ENCODE measurements at places on chromosomes 3 and 15.

DNA sequence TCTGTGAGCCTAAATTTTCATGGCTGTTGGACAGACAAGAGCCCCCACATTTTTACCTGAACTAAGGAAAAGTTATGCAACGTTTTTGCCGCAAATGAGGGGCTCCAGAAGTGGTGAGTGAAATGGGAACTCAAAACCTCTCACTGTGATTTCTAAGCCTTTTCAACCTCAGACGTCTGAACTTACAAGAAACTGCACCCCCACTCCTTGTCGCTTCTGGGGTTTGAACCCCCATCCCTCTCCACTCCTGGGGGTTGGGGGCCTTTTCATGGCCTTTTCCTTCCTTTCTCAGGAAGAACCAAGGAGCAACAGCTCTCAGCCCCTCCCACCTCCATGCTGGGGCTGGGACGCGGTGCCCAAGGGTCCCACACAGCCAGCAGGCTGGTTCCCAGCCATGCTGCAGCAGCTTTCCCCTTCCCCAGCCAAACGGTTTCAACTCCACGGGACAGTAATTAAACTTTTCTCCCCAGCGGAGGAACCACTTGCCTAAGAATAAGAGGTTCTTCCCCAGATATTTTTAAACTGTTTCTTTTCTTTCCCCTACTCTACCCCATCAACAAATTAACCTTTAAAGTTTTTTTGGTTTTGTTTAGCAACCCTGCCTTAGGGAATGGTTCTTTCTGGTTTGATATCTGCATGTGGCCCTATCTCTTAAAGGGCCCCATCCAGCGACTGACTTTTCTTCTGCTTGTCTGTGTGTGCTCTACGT is 387.6 kb upstream of the CBLB start:
- no peak for DNase-seq

- DNase-seq = no peak
Observed at GRCh38 chr15:81105545-81105944, 28.5 kb upstream of the CFAP161 start.

GRCh38 chr3:182465301-182466185 is 327.8 kb upstream of the ATP11B start:
- no peak for DNase-seq

- DNase-seq = no peak
Observed at GRCh38 chr15:90337256-90337655, 14.8 kb upstream of the ZNF774 start.

DNA sequence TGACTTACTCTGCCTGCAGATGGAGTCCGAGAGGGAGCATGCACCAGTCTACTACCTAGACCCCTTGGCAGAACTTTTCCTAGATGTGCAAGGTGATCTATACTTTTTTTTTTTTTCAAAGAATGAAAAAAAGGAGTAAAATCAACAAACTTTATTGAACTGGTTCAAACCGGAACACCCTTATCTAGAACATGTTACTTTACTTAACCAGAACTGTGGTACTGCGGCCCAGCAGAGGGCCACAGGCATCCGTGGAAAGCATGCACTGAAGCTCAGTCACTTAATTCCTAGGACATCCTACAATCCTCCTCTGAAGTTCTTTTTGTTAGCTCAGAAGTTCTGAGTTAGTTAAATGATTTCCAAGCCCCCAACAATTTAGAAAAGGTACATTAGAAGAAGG is 21.6 kb downstream of the CHAC1 start:
- no peak for DNase-seq

DNA sequence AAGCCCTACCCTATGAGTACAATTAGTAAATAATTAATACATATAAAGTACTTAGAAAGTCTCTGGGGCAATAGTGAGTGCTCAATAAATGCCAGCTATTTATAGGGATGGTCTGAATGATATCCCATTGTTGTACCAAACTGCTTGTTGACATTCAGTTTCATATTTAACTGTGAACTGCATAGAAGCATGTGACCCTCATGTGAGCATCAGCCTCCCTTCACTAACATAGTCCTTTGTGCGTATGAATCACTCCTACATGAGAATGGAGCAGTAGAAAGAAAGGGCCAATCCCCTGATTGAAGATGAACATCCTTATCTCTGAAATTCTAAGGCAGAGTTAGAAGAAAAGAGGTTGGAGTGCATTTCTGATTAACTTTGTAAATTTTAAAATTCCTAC is 68.7 kb upstream of the ATP10A start:
- no peak for DNase-seq
